ENCODE measurements at places on chromosomes 11 and 22. TPM values are rescaled to one million over a fixed set of nuclear protein-coding genes. Genes with fewer than 3 reads are reported as not detected.
A peak's percentile ranks its signal among the peaks of the same experiment; 100 is the strongest.

- peaks cover 15% of the 10 kb centered on the region for H3K27me3 ChIP-seq
- no peak overlapping the region for H3K4me3 ChIP-seq
- H3K4me1 ChIP-seq: no peaks in the 10 kb centered on the region
- H3K36me3 ChIP-seq: no peaks in the 10 kb centered on the region
- H3K27ac ChIP-seq: no peak overlapping the region
These were observed 75.2 kb downstream of the DHCR7 start for GRCh38 chr11:71372693-71373657.

Gene CNIH2
- 1.3 TPM for total RNA-seq

Gene ACRV1
- not detected for total RNA-seq

Gene APOBEC3B
- 8.5 TPM for total RNA-seq

Gene RIBC2
- 6.3 TPM for total RNA-seq

DNA sequence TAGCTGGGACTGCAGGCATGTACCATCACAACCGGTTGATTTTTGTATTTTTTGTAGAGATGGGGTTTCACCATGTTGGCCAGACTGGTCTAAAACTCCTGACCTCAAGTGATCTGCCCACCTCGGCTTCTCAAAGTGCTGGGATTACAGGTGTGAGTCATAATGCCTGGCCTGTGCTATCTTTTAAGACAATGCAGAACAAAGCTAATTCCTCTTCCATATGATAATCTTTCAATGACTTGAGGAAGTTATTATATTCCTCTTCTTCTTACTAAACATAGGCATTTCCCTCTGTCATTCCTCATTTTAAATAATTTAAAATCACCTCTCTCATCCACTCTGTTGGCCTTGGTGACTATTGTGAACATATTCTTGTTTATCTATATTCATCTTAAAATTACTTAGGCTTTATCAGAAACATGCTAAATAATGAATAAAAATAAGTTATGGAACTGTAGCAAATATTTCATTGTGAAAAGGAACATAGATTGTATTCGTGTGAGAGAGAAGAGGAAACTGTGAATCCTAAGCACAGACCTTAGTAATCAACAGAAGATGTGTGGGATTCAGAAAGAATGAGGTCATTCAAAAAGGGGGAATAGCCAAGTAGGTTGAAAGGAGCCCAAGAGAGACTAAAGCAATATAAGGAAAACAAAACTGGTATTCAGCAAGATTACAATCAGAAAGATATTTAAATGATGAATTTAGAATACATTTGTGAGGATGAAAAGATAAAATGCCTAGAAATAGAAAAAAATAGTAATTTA lies 269.4 kb downstream of the TTC28 start:
- no peak overlapping the region for H3K4me3 ChIP-seq
- no peak overlapping the region for H3K27ac ChIP-seq
- no peak for DNase-seq
- peaks cover 4% of the 10 kb centered on the region for H3K4me1 ChIP-seq

Gene ANGPTL5
- not detected for total RNA-seq

DNA sequence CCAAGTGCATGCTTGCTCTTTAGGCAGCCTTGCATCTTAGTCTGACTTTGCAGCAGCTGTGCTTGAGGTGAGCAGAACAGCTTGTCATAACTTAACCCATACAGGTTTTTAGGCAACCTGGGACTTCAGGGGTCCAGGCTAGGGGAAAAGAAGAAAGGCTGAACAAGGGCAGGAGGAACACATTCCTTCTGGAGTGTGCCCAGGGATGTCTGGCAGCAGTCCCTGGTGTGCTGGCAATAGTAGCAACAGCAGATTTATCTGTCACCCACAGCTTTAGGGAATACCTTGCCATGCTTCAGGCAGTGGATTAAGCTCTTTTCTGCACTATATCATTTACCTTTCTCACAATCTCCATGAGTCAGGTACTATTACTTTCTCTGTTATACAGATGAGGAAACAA lies 513.0 kb downstream of the RAB38 start:
- DNase-seq: no peak
- H3K27me3 ChIP-seq: no peaks in the 10 kb centered on the region
- H3K27ac ChIP-seq: no peak overlapping the region
- H3K36me3 ChIP-seq: no peaks in the 10 kb centered on the region

GRCh38 chr11:119338965-119339588 lies 1.6 kb downstream of the C1QTNF5 start:
- H3K4me1 ChIP-seq: peaks cover 34% of the 10 kb centered on the region
- H3K4me3 ChIP-seq: peak overlapping the region; percentile 21
- H3K36me3 ChIP-seq: peaks cover 7% of the 10 kb centered on the region
- DNase-seq: no peak

DNA sequence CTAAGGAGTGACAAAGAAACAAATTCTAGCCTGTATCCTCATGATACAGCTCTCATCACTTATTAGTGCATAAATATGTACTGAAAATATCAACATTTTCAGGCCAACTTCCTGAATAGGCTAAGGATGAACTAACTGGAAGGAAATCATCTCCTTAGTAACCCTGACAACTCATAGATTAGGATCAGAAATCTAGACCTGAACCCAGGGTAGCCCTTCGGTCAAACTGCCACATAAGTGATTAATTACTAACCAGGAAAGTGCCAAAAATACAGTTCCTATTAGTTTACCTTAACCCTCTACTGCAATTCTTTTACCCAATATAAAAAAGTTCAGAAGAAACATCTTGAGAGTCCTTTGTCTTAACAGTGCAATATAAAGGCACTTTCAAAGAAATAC lies 40.0 kb downstream of the AMBRA1 start:
- no peak for DNase-seq
- H3K27me3 ChIP-seq: no peaks in the 10 kb centered on the region
- no peak overlapping the region for H3K27ac ChIP-seq
- peaks cover 2% of the 10 kb centered on the region for H3K36me3 ChIP-seq
- no peak overlapping the region for H3K4me3 ChIP-seq

Gene EXPH5
- 2.0 TPM for total RNA-seq

DNA sequence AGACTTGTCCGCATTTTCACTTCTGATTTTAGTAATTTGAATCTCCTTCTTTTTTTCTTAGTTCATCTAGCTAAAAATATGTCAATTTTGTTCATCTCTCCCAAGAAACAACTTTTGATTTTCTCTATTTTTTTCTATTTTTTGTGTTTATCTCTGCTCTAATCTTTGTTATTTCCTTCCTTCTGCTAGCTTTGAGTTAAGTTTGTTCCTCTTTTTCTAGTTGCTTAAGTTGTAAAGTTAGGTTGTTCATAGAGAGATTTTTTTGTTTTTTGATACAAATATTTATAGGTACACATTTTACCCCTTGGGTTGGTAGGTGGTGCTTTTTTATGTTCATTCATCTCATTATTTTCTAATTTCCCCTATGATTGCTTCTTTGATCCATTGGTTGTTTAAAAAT lies 22.1 kb upstream of the XKR3 start:
- no peak for DNase-seq
- H3K27ac ChIP-seq: no peak overlapping the region
- no peaks in the 10 kb centered on the region for H3K4me1 ChIP-seq
- H3K4me3 ChIP-seq: no peak overlapping the region

- H3K36me3 ChIP-seq: no peaks in the 10 kb centered on the region
- no peaks in the 10 kb centered on the region for H3K4me1 ChIP-seq
These were observed 141.2 kb downstream of the CEP164 start for GRCh38 chr11:117468888-117469287.

DNA sequence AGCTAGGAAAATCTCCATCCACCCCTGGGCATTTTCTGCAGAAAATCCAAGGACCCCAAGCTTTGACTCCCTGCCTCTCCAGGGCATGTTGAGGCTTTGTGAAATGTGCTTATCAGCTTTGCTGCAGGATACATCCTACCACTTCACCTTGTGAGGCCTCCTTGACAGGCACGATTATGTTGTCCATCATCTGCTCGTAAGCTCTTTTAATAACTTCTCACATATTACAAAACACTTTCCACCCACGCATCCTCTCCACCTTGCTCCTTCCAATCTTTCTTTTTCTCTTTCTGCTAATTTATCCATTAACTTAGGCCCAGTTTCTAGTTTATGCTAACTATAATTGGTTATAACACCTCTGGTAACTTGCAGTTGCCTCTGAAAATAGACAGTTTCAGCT lies 147.0 kb upstream of the MTNR1B start:
- no peaks in the 10 kb centered on the region for H3K4me1 ChIP-seq
- H3K4me3 ChIP-seq: no peak overlapping the region
- DNase-seq: no peak
- no peak overlapping the region for H3K27ac ChIP-seq
- H3K36me3 ChIP-seq: no peaks in the 10 kb centered on the region

Gene CNTF
- total RNA-seq: 3.4 TPM

GRCh38 chr11:70871881-70872280 lies 380.5 kb downstream of the SHANK2 start:
- DNase-seq: no peak
- no peaks in the 10 kb centered on the region for H3K36me3 ChIP-seq
- peaks cover 8% of the 10 kb centered on the region for H3K27me3 ChIP-seq
- H3K4me1 ChIP-seq: no peaks in the 10 kb centered on the region
- H3K27ac ChIP-seq: no peak overlapping the region

GRCh38 chr11:8311366-8311765 lies 47.7 kb upstream of the LMO1 start:
- H3K36me3 ChIP-seq: no peaks in the 10 kb centered on the region
- no peaks in the 10 kb centered on the region for H3K27me3 ChIP-seq
- no peak for DNase-seq
- no peak overlapping the region for H3K4me3 ChIP-seq
- no peaks in the 10 kb centered on the region for H3K4me1 ChIP-seq

Gene MYBPC3
- not detected for total RNA-seq

Gene BCO2
- 0.75 TPM for total RNA-seq

GRCh38 chr11:59756845-59757244 lies 1.7 kb downstream of the STX3 start:
- H3K4me3 ChIP-seq: no peak overlapping the region
- no peak overlapping the region for H3K27ac ChIP-seq
- peaks cover 15% of the 10 kb centered on the region for H3K4me1 ChIP-seq
- H3K27me3 ChIP-seq: no peaks in the 10 kb centered on the region

DNA sequence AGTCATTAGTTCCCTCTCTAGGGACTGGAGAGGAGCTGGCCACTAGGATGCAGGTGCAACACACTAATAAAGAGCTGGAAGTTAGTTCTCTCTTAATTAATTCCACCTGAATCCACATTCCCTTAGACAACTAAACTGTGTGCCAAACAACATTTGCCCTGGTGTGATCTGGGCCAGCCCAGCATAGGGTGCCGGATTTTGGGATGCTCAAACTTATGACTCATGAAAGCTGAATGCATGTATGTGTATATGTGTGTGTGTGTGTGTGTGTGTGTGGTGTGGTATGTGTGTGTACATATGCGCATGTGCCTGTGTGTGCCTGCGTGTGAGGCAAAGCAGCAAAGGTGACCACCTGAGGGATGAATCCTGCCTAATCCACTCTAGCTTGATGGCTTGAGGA lies 110.7 kb downstream of the EHF start:
- H3K4me3 ChIP-seq: no peak overlapping the region
- DNase-seq: no peak
- H3K27me3 ChIP-seq: peaks cover 30% of the 10 kb centered on the region
- no peak overlapping the region for H3K27ac ChIP-seq
- no peaks in the 10 kb centered on the region for H3K4me1 ChIP-seq

GRCh38 chr11:75264356-75264755 lies 23.8 kb downstream of the TPBGL start:
- no peaks in the 10 kb centered on the region for H3K36me3 ChIP-seq
- no peak for DNase-seq
- no peak overlapping the region for H3K4me3 ChIP-seq
- H3K27ac ChIP-seq: peak overlapping the region; percentile 37
- H3K27me3 ChIP-seq: no peaks in the 10 kb centered on the region
- peaks cover 41% of the 10 kb centered on the region for H3K4me1 ChIP-seq
